ENCODE measurements at places on chromosomes 2 and 18.

DNA sequence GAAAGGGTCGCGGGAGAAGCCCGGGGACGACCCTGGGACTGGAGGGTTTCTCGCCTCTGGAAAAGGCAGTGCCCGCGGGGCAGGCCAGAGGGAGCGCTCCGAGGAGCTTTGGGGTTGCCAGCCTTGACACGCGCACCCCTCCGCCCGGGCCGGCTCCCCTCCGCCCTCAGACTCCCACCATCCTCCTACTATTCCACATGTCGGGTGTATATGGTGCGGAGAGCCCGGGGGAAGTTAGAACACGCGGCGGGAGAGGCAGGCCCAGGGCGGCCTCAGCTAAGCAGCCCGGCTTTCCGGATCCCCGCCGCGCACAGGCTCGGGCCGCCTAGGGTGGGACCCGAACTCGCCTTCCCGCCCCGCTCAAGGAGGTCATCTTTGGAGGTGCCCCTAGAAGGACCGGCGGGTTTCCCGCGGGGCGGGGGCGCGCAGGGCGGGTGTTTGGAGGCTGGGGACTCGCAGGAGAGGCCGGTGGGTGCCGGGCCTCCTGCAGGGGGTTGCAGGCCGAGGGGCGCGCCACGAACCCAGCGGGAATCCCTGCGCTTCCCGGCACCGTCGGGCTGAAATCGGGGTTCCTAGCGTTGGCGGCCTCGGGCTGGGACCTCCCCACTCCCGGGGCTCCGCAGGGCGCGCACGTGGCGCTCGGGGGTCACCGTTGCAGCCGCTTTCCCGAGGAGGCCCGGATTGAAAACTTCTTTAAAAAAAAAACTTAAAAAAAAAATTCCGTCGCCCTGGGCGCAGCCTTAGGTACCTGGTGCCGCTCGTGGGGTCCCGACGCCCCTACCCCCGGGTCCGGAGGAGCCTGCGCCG, 3.7 kb downstream of the NFATC1 start:
- DNase-seq, result no peak

- no peak for DNase-seq
These were observed 20.8 kb downstream of the DOK1 start for GRCh38 chr2:74575320-74575719.

DNA sequence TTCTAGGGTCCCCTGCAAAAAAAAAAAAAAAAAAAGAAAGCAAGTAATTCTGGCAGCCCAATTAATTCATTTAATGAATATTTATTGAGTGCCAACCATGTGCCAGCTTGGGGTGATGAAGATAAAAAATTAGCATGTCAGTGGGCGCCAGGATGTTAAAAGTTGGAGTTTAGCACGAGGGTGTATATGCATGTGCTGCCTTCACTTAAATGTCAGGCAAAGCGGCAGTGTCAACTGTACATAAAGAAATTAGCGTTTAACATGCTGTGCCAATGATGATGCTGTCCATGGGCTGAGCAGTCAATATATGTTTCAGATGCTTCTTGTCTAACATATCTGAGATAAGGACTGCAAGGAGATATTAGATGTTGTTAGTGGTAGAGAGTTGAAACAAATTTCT, 49.5 kb downstream of the ASAP2 start:
- DNase-seq, result no peak

DNA sequence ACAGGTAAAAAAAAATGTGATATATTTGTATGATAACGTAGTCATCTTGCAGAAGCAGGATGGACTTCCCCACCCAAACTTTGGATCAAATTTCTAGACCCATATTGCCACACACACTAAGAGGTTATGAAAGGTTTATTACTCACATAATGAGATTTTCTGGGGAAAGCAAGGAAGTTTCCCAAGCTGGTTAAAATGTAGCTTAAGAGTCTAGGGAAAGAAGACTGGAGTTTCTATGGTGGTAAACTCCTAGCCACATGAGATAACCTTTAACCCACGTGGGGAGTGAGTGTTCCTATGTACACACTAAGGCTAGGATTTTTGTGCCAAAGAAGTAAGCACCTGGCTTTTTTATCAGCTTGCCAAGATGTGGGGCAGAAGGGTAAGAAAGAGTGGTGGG, 335.7 kb upstream of the UBE2E3 start:
- no peak for DNase-seq

GRCh38 chr2:138564586-138565229, 63.1 kb downstream of the SPOPL start:
- no peak for DNase-seq

GRCh38 chr2:186612555-186613440, 22.9 kb downstream of the ITGAV start:
- no peak for DNase-seq
